HAP-1 (cell line): ENCODE measurements at places on chromosomes 13 and 19.
A peak's percentile ranks its signal among the peaks of the same experiment; 100 is the strongest.

DNA sequence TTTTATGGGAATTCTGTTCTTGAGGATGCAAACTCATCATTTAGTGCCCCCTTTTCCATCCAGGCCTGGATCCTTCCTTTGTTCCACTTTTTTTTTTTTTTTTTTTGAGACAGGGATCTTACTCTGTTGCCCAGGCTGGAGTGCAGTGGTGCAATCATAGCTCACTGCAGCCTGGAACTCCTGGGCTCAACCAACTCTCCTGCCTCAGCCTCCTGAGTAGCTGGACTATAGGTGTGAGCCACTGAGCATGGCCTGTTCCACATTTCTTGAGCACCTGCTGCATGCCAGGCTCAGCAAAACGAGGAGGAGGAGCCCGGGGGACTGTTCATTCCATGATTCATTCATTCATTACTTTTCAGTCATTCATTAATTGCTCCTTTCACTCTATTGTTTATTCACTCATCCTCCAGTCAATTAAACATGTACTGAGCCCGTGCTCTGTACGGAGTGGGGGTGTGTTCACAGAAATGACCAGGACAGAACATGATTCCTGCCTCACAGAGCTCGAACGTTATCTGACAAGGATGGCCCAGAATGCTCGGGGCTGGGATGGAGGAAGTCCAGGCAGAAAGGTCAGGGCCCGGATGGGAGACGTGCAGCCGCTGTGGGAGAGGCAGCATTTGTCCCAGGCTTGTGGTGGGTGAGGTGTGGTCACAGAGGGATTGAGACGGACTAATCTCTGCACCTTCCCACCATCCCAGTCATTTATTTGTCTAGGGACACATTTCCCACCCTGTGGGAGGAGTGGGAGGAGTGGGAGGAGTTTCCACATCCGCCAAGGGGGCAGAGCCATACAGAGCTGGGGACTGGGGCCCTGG is 51.2 kb upstream of the SHKBP1 start:
- DNase-seq: no peak

GRCh38 chr13:97313551-97314260 is 91.6 kb downstream of the MBNL2 start:
- no peak for DNase-seq

DNA sequence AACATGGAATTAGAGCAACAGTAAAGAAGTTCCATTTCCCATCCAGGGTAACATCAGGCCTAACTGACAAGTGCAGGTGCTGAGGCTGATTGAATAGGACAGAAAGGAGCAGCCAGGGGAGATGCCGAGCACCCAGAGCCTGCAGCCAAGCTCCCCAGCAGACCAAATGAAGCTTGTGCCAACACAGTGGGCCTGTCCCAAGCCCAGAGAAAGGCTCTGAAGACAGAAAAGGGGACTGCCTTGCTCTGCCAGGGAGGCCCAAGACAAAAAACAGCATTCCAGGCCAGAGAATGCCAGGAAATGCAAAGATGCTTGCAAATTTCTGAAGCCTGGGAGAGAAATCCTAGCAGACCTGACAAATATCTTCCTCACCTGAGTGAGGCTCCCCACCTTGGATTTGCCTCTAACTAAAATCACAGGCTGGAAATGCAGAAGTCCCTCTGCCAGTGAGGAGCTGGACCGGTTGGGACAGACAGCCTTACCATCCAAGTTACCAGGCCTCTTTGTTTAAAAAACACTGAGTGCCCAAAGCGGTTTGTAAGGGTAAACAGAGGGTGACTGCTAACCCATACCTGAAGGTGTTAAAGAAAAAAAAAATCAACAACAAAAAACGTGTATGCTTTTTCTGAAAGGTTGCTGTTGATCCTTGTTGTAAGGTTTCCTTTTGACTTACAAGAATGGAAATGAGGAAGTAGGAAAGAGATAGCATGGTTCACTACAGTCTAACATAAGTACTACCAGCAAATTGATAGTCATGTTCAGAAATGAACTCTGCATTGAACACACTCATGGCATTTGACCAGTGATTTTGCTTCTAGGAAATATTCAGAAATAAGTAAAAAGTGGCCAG is 11.8 kb upstream of the HMGB1 start:
- DNase-seq: peak; percentile 20

- DNase-seq: no peak
Observed at GRCh38 chr13:113364901-113365582, 1.1 kb upstream of the GRTP1 start.

GRCh38 chr19:49333418-49333805 is 1.8 kb upstream of the CD37 start:
- DNase-seq: no peak

GRCh38 chr13:43804461-43805070 is 17.8 kb upstream of the ENOX1 start:
- peak; percentile 68 for DNase-seq

DNA sequence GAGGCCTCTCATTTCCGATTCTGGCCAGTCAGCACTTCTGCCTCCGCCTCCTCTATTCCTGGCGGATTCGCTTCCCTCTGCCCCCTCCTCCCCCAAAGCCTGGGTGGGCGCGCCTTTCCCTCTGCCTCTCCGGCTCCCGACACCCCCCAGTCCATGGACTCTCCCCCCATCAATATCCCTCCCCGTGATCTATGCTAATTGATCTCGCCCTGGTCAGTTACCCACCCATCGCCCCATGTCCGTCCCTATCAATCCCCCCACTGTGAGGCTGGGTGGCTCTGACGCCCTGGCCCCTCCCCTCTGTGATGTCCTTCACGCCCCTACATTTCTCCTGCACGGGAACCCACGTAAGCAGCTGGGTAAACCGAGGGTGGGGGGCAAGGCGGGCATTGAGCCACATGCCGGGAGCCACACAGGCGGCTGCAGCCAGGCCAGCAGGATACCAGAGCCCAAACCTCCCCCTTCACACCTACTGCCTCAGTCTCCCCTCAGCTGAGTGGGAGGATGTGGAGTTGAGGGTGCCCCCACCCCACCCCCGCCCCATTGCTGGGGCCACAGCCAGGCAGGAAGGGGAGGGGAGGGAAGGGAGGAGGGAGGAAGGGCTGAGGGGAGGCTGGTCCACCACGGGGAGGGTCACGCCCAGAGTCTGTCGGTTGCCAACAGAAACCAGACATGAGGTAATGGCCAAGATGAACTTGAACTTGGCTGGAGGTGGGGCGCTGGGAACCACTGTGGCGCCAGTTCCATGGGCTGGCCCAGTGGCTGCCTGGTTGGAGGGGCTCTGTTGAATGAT is 21.0 kb downstream of the SMIM24 start:
- DNase-seq: no peak

GRCh38 chr19:35733180-35734125 is 8.8 kb downstream of the IGFLR1 start:
- DNase-seq: no peak

- no peak for DNase-seq
Observed at GRCh38 chr19:54916822-54917221, 10.9 kb downstream of the NCR1 start.

- DNase-seq: no peak
Observed at GRCh38 chr13:107124730-107125129, 556.8 kb upstream of the ARGLU1 start.

DNA sequence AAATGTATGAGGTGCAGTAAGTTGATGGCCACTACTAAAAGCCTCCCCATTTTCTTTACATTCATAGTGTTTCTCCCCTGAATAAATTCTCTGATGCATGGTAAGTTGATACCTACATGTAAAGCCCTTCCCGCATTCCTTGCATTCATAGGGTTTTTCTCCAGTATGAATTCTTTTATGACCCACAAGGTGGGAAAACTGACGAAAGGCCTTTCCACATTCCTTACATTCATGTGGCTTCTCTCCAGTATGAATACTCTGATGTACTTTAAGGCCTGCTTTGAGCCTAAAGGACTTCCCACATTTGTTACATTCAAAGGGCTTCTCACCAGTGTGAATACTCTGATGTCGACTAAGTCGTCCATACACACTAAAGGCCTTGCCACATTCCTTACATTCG is 20.5 kb downstream of the ZNF607 start:
- no peak for DNase-seq

- no peak for DNase-seq
Observed at GRCh38 chr19:35211545-35212230, 16.9 kb downstream of the FAM187B start.

- DNase-seq: no peak
Observed at GRCh38 chr19:16355293-16356043, 30.8 kb downstream of the KLF2 start.

GRCh38 chr13:32857077-32857476 is 159.1 kb upstream of the KL start:
- DNase-seq: no peak

- no peak for DNase-seq
Observed at GRCh38 chr13:109500146-109500773, 286.1 kb downstream of the IRS2 start.

- peak; percentile 88 for DNase-seq
Observed at GRCh38 chr19:47848823-47849473, 10.1 kb upstream of the TPRX2 start.

DNA sequence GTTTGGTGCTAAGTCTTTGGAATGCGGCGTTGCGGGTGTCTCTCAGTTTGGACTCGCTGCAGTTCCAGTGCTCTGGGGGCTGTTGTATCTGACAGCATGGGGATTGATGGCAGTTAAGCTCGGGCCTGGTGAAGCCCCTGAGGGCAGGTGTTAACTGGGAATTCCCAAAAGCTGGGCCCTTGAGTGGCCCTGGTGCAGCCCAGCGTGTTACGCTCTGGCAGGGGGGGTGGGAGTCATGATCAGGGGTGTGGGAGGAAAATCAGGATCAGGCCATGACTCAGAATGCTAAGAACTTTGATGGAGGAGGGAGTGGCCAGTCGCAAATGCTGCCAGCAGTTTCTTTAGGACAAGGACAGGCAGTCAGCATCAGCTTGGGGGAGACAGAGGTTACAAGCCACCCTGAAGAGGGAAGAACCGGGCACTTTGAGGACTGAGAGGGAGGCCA is 19.6 kb downstream of the AP2A1 start:
- no peak for DNase-seq

DNA sequence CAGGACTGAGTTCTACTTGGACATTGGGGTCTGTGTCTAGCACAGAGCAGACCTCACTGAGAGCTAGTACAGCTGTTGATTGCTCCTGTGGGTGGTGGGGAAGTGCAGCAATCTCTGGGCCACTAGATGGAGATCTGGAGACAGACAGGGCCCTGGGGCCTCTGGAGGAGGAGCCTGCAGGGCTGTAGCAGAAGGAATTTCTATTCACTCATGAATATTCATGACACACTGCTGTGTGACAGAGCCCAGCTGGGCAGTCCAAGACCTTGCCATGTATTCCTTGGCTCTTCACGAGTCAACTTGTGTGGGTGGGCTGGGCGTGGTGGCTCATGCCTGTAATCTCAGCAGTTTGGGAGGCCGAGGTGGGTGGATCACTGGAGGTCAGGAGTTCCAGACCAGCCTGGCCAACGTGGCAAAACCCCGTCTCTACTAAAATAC is 37.5 kb downstream of the SUGP2 start:
- DNase-seq: peak; percentile 83

DNA sequence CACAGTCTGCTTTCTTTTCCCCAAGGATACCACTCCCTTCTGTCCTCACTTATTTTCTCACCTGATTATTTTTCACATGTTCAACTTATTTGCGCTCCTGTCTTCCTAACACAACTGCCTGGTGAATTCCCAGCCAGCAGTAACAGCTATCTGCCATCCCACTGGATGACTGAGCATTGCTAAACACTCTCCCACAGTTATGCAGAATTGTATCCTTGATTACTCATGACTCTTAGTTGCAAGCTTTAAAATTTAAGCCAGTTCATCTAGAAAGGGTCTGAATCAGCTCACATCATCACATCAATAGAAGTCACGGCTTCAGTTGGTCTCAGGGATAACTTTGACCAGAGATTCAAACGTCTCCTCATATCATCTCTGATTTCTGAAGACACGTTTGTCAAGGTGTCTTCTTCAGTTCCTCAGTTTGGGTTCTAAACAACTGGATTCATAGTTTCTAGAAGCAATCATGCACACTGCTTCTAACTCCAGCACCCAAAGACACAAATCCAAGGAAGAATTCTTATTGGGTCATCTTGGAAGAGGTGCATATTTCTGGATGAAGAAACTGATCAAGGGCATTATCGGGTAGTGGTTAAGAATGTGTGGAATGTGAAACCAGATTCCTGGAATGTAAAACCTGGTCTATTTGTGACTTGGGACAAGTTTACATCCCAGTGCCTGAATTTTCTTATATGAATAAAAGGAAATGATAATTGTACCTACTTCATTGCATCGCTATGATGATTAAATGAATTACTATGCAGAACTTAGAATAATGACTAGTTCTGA is 13.9 kb upstream of the DACH1 start:
- peak; percentile 16 for DNase-seq
